ENCODE measurements at places on chromosomes 3 and 15.
A peak's percentile ranks its signal among the peaks of the same experiment; 100 is the strongest.

- DNase-seq, result no peak
Measured at GRCh38 chr15:81754078-81754477, 291.7 kb downstream of the MEX3B start.

DNA sequence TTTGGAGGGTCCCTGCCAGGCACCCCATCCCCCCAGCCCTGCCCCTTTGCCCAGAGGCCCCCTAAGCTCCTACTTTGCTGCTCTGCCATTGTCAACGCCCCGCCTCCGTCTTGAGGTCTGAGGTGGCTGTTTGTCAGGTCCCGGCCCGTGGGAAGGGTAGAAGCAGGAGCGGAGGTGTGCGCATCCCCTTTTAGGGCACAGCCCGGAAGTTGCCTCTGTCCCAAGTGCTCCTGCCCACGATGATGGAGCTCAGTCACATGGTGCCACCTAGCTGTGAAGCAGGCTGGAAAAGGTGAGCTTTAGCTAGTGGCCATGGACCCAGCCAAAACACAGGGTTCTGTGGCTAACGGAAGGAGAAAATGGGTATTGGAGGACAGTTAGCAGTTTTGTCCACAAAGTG lies 28.5 kb upstream of the LCTL start:
- DNase-seq, result no peak

GRCh38 chr3:40118091-40118490 lies 191.4 kb upstream of the EIF1B start:
- DNase-seq, result no peak

DNA sequence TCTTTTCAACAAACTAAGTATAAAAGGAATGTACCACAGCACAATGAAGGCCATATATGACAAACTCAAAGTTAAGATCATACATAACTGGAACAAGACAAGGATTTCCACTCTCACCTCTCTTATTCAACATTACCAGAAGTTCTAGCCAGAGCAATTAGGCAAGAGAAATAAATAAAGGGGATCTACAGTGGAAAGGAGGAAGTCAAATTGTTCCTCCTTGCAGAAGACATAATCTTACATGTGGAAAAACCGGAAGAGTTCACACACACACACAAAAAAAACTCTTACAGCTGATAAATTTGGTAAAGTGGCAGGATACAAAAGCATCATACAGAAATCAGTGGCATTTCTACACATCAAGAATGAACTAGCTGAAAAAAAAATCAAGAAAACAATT lies 277.9 kb downstream of the MCTP2 start:
- no peak for DNase-seq

DNA sequence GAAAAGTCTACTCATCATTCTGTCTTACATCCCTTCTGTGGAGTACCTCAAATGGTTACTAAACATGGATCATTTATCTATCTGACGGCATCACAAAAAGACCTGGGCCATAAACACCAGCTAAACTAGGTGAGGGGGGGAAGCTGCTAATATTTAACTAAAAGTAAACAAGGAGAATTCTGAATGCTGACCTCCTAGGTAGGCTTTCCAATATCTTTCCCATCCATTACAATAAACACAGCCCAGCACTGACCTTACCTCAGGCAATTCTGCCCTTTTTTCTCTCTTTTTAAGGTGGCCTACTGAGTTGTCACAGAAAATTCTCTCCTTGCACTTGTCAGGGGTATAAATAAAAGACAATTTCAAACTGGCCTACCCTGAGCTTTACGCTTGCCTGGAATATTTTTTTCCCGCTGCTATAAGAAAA lies 33.1 kb downstream of the USF3 start:
- no peak for DNase-seq

- DNase-seq, result no peak
Measured at GRCh38 chr3:195878424-195879274, 29.7 kb downstream of the TNK2 start.

- no peak for DNase-seq
Measured at GRCh38 chr3:38226273-38226672, 39.3 kb upstream of the SLC22A13 start.

DNA sequence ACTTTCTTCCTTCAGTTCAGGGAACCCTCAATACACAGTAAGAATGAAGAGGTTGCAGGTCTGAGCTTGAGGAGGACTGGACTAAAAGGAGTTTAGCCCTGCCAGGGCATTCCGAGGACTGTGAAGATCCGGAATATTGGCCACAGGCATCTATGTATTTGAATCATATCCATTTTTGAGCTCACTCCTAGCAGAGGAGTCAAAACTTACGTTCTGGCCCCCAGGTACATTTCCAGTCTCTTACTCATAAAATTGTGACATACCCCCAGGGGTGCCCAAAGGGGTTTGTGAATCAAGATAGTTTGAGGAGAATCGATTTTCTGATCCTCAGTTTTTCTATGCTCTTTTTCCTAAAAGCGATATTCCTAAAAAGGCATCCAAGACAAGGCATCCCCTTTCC lies 27.6 kb upstream of the SRP14 start:
- no peak for DNase-seq

GRCh38 chr3:59994732-59995304 lies 945.0 kb upstream of the CFAP20DC start:
- DNase-seq, result no peak

DNA sequence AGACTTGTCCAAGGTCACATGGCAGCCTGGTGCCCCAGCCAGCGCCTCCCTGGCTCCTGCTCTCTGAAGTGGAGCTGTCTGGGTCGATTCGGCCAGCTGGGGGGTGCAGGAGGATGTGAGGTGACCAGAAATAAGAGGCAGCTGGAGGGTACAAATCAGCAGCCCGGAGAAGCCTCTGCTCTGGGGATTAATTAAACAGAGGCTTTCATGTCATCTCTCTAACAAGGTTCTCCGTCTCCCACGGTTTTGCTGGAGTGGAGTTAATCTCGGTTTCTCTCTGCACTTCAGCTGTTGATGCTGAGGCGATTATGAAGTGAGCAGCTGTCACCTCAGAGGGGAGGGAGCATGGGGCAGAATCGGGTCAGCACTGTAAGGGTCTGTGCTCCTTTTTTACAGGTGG lies 236.8 kb downstream of the TLE3 start:
- no peak for DNase-seq

GRCh38 chr3:59695860-59696259 lies 646.0 kb upstream of the CFAP20DC start:
- DNase-seq, result no peak

DNA sequence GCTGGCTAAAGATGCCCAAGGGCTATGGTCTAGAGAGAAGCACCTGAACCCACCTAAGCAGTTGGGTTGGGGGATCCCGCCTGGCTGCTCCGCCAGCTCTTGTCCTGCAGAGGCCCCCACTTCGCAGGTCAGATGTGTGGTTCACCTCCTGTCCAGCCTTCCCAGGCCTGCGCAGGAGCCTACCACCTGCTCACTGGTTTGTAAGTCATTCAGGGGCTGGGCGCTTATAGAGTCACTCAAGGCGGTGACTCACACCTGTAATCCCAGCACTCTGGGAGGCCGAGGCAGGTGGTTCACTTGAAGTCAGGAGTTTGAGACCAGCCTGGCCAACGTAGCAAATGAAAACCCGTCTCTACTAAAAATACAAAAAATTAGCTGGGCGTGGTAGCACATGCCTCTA lies 3.9 kb upstream of the FURIN start:
- DNase-seq, result no peak

DNA sequence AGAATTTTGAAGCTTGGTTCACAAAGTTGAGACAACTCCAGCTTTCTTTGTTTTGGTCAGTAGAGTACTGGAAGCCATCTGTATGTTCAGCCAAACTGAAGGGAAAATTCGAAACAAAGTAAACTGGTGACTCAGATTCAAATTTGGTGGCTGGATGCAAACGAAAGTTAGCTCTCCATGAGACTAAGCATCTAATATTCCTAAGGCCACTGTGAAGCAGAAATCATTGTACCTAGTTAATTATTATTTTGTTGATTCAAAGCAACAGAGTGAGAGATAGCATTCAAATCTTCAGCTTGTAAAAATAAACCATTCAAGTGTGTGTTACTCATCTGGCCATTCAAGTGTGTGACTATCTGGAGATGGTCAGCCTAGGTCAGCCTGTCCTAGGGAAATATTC lies 42.1 kb downstream of the NR2F2 start:
- DNase-seq, result no peak

- no peak for DNase-seq
Measured at GRCh38 chr3:149792452-149793270, at the start of gene ANKUB1. ANKUB1 (minus strand) TSS chr3:149792554; CDS start chr3:149792366, 188 bp downstream.

- DNase-seq, result no peak
Measured at GRCh38 chr15:48547286-48547685, 98.2 kb downstream of the FBN1 start.

DNA sequence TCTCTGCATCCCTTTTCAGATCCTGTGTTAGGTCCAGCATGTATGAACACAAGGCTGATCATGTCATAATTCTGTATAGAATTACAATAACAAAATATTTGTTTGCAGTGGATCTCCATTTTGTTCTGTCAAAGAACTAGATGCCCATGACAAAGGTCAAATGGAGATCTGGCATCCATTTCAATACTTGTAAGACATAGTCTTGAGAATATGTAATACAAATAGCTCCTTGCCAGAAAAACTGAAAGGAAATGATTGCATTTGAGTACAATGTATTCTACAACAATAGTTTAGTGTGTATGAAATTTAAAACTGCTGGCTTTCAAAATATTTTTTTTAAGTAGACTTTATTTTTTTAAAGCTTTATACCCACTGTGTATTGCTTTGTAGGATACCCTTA lies 101.1 kb downstream of the CMSS1 start:
- no peak for DNase-seq

DNA sequence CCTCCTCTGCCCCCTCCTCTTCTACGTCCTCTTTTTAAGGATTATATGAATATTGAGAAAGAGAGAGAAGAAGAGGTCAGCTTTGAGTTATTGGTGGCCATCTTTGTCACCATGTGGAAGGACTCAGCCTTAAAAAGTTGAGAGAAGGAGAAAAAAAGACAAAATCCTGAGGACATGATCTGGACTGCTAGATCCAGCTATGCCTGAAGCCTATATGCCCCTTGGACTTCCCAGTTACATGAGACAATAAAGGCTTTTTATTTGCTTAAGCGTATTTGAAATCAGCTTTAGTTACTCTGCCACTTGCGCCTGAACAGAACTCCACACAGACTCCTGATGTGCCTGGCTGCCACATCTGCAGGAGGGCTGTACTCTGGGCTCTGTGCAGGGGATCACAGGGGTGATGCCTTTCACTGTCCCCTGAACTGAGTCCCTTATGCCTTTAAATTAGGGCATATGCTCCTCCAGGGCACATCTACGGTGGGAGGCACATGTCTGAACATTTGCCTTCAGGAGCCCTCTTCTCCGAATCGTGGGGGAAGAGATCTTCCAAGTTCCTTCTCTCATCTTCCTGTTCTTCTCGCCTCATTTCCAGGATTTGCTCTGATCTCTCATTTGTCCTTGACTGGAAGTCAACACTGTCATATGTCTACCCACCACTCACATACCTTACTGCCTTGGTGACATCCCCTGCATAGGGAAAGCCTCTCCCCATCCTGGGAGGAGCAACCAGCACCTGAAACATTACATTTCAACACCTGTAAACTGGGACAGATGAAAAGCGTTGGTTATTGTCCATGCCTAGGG lies 14.0 kb upstream of the PLA2G4E start:
- DNase-seq, result no peak

- DNase-seq, result no peak
Measured at GRCh38 chr3:197883541-197883940, 66.4 kb upstream of the RPL35A start.

GRCh38 chr3:163175970-163176369 lies 1679.4 kb downstream of the OTOL1 start:
- no peak for DNase-seq

GRCh38 chr15:63502843-63503738 lies 1.3 kb upstream of the USP3 start:
- peak; percentile 77 for DNase-seq

DNA sequence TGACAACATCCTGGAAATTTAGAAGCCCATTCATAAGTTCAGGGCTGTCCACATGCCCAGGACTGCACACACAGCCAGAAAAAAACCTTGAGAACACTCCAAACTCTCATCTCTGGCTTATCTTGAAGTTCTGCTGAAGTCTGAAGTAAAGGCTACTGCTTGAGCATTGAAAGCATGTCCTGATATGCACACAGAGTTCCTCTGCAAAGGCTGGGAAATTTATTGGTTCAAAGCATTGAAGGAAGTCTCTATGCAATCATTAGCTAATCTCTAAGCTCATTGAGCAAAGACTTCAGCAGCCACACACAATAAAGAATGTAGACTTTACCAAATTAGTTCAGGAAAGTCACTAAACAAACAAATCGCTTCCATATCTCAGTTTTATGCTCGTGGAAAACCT lies 162.0 kb upstream of the STT3B start:
- no peak for DNase-seq

- DNase-seq, result no peak
Measured at GRCh38 chr15:90873488-90873997, 5.2 kb downstream of the FURIN start.

- DNase-seq, result no peak
Measured at GRCh38 chr3:187713504-187713903, 11.1 kb upstream of the RTP2 start.

DNA sequence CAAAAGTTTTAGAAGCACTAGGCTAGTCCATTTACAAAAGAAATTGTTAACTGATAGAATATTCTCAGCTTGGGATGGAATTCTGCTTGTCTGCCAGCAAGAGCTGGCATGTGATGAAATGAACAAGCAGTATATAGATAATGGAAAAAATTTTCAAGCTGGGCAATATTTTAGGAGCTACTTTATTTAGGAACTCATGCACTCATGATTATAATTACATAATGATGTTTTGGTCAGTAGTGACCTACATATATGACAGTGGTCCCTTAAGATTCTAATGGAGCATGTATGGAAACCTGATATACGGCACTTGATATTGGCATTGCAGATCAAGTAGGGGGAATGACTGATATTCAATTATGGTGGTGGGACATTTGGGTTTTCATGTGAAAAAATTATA lies 6.1 kb downstream of the EAF1 start:
- DNase-seq, result no peak

DNA sequence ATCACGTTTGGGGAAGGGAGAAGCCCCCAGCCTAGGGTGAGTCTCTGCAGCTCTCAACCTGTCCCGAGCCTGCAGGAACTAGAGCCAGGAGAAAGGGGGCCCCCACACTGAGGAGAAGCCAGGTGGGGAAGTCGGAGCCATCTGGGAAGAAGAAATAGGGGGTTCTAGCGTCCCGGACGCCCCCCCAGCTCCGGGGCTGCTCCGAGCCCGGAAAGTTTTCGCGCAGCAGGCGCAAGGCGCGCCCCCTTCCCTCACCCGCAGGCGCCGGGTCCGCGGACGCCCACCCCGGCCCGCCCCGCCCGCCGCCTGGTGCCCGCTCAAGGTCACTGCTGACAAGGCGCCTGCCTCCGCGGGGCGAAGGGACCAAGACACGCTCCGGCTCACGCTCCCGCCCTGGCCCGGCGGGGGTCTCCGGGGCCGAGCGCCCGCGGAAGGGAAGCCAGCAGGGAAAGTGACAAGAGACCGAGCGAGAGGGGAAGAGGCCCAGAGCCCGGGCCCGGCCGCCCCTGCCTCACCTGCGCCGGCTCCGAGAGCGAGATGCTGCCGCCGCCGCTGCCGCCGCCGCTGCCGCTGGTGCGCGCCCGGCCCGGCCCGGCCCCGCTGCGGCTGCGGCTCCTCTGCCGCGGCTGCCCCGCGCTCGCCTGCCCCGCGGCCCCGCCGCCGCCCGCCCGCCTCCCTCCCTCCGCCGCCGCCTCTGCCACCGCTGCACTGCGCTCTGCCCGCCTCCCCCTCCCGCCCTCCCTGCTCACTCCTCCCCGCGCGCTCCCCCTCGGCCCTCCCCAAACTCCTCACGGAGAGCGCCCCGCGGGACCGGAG lies 108.4 kb upstream of the SLC6A11 start:
- DNase-seq, result no peak
